ENCODE measurements at places on chromosomes 2 and 18.

GRCh38 chr2:222835143-222835822 is 25.6 kb upstream of the ACSL3 start:
- DNase-seq = no peak

GRCh38 chr2:202508686-202509085 is 126.1 kb upstream of the FAM117B start:
- DNase-seq = no peak

- DNase-seq = no peak
Observed at GRCh38 chr2:208369091-208369490, 37.5 kb upstream of the PTH2R start.

- no peak for DNase-seq
Observed at GRCh38 chr2:69559442-69560146, 83.9 kb downstream of the AAK1 start.

- DNase-seq = no peak
Observed at GRCh38 chr2:188196343-188197008, 95.2 kb upstream of the GULP1 start.

- no peak for DNase-seq
Observed at GRCh38 chr18:45381282-45381681, 234.0 kb upstream of the SLC14A2 start.

DNA sequence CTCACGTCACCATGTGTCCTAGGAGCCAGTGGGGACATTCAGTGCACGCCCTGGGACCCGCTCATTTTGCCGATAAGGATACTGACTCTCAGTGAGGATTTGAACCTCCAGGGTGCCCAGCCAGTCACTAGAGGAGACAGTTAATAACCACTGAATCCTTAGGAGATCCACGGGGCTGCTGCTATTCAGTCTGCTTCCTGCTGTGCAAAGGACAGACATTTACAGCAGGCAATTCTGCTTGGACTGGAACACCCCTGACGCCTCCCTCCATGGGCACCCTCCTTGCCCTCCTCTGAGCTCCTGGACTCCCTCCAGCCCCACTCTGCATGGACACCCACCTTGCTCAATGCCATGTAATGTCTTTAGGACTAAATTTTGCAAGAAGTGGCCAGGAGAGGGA is 265.5 kb downstream of the EIPR1 start:
- DNase-seq = no peak

DNA sequence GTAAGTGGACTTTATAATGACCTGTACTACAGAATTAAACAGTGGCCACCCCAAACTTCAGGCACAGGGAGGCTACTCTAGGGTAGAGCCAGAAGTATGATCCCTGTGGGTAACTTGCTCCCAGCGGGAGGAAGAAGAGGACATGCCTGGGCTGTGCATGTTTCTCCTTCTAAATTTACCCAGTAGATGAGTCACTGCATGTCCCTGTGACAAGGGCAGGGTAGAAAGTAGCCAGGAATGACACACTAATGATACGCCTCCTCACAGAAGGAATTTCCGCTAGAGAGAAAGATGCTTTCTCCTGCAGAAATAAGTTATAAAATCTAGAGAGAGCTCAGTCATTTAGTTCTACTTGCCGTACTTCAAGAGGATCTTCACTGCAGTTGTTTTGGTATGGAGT is 7.5 kb downstream of the ACYP2 start:
- no peak for DNase-seq

- DNase-seq = no peak
Observed at GRCh38 chr2:85318222-85319074, 9.3 kb downstream of the TGOLN2 start.

GRCh38 chr2:204160989-204161388 is 224.4 kb downstream of the ICOS start:
- DNase-seq = no peak

- DNase-seq = no peak
Observed at GRCh38 chr2:185967335-185967734, 228.7 kb downstream of the FSIP2 start.

DNA sequence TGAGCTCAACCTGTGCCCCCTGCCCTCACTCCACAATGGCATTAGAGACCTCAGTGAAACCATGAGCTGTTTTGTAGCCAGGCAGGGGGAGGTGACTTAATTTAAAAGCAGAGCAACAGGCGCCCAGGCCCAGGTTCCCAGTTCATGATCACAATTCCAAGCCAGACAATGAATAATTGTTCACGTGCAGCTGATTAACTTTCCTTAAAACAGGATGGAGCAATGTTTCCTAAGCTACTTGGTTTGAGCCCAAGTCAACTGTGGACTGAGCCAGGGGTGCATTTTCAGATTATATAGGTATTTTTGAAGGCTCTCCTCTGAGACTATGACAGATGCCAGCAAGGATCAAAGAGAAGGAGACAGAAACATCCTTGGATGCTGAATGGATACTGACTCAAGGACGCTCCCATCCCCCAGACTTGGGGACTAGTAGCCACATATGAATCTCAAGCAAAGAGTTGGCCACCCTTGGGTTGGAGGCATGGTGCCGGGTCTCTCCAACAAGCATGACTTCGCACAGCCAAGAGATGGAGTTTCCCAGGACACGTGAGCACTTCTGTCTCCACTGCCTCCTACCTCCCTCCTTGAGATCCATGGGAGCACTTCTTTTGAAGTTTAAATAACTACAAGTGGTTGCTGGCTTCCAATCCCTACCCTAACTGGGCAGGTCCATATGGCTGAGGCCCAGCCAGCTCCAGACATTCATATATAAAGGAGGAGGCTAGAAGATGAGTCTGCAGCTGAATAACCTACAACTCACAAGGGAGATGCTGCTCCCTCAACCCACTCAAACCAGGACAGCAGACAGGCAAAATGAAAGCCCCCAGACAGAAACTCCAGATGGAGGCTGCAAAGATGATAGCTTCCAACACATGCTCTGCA is 12.7 kb downstream of the SMAD7 start:
- DNase-seq = no peak

GRCh38 chr2:163732727-163733126 is 3.1 kb downstream of the FIGN start:
- no peak for DNase-seq

DNA sequence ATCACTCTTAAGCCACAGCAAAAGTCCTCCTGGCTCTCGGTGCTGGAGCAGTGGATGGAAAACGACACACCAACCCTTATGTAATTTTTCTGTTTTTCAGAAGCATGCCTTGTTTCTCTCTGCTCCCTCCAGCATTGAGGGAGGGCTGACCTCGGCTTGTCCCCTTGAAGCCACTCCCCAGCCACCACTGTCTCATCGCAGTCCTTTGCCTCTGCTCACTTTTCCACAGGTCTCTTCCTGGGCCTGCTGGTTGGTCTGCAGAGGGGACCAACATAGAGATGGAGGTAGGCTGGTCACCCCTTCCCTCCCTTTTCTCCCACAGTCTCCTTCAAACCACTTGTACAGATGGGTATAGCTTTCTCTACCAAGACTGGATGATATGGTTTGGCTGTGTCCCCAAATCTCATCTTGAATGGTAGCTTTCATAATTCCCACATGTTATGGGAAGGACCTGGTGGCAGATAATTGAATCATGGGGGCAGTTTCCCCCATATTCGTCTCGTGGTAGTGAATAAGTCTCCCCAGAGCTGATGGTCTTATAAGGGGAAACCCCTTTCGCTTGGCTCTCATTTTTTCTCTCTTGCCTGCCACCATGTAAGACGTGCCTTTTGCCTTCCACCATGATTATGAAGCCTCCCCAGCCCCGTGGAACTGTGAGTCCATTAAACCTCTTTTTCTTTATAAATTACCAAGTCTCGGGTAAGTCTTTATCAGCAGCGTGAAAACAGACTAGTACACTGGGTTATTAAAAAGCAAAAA is 14.3 kb upstream of the RIOK3 start:
- DNase-seq = no peak

- no peak for DNase-seq
Observed at GRCh38 chr18:38642711-38643110, 1077.1 kb upstream of the CELF4 start.

- DNase-seq = no peak
Observed at GRCh38 chr18:75378376-75379315, 48.9 kb downstream of the SMIM21 start.

DNA sequence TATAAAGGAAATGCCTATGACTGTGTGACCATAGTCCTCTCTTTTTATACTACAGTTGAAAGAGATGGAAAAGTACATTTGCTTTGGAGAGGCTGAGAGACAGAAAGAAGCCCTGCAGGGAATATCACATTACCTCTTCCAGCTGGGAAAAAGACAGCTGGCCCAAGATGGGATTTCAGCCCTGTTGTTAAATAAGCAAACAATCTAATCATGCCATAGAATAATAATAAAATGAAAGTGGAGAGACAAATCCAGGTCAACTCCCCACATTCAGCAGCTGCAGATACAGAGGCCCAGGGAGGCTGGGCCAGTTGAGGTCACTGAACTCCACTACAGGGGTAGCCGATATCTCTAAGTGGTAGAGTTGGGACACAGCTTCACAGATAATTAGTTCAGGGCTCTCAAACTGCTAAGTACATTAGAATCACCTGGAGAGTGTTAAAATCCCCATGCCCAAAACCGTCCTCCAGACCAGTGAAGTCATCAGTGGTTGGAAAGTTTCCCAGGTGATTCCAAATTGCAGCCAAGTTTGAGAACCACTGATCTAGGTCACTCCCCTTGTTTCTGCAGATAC is 81.9 kb downstream of the MOGAT1 start:
- DNase-seq = no peak

GRCh38 chr2:176297067-176297466 is 27.8 kb downstream of the MTX2 start:
- DNase-seq = no peak

GRCh38 chr2:131093696-131094462 is 619 bp upstream of the FAM168B start:
- DNase-seq = no peak

GRCh38 chr2:70941701-70942100 is 6.0 kb downstream of the ATP6V1B1 start:
- DNase-seq = no peak

- DNase-seq = no peak
Observed at GRCh38 chr2:231743376-231744116, 35.2 kb downstream of the PTMA start.

DNA sequence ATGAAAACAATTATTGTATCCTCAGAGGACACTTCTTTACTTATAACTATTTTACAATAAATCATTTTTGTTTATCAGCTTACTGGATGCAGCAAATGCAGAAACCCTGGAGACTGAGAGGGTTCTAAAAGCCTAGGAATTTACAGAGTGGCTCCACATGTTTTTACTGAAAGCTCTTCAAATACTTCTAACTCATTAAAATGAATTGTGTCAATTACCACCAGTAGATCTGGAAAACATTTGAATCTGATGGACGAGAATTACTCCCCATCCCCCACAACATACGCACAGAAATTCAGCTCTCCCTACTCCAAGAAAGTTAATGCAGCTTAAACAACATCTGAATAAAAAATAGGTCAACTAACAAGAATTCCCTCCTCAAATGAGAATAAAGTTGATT is 319.8 kb upstream of the FIGN start:
- no peak for DNase-seq

DNA sequence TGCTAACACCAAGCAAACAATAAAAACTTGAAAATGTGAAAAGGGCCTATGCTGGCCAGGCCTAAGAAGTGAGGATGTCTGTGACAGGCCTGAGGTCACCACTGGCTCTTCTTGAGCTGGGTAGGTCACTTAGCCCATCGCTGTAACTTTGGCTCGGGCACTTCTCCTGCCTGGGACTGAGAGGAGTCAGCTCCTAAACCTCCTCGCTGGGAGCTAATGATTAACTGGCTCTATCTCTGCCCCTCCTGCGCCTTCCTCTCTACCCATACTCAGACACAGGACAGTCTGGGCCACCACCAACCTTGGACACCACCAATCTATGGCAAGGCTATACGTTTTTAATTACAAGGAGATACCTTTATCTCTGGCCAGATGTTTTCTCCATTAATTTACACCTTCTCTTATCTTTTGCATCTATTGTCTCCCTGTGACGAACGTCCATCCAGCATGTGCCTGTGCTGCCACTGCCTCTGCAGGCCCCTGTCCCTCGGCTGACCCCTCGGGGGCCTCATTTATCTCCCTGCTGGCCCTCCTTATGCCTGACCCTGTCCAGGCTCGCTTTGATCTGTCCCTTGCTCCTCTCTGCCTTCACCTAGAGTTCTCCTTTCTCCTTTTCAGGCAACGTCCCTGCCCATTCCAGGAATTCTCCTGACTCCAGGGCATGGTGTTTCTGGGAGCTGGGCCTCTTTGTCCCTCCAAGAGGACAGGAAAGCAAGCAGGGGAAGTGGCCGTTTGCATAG is 149.1 kb upstream of the GATA6 start:
- DNase-seq = no peak

DNA sequence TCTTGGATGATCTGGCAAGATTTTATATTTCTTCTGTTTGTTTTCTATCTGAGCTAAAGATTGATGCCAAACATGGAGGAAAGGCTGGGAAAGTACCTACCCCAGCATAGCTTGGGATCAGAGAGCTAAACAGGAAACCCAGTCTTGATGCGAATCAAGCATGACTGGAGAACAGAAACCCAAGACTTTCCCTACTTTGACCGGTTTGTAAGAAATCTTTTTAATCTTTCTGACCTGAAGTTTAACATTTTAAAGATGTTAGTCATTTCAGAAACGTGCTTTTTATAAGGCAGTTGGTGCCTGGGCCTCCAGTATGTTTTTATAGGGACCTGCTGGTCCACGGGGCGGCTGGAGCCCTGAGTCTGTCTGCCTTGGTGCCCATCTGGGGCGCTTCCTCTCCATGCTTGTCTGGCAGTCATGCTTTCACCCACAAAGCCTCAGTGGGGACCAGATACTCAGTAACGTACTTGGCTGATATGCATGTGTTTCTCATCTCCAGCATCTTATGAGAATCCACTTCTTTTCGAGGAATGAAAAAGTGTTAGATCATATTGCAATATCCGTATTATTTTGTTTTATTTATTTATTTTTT is 266.5 kb downstream of the PTGR3 start:
- DNase-seq = no peak

- no peak for DNase-seq
Observed at GRCh38 chr18:64240316-64240715, 91.4 kb upstream of the LINC00305 start.

DNA sequence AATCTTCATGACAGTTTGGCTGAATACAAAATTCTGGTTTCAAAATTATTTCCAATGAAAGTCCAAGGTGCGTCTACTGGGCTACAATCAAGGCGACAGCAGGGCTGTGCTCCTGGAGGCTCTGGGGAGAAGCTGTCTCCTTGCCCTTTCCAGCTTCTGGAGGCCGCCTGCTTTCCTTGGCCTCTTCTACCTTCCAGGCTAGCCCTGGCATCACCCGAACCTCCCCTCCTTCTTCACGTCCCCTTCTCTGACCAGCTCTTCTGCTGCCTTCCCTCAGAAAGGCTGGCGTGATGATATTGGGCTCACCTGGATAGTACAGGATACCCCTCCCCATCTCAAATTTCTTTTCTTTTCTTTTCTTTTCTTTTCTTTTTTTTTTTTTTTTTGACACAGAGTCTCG is 115.5 kb downstream of the KCNF1 start:
- DNase-seq = no peak

- no peak for DNase-seq
Observed at GRCh38 chr18:10893196-10893595, 256.2 kb downstream of the PIEZO2 start.

Data from uterus (tissue), 4 donors.